PC-9 (cell line): ENCODE measurements at places on chromosomes 11 and 22. TPM values are rescaled to one million over a fixed set of nuclear protein-coding genes. Genes with fewer than 3 reads are reported as not detected.

- no peak for DNase-seq
These were observed 374.1 kb downstream of the TENM4 start for GRCh38 chr11:79066456-79067351.

Gene MRGPRE
- total RNA-seq = not detected in 2 replicates

Gene WNT11
- 3.2 TPM in 1 of 2 replicates, not detected in the other for total RNA-seq

- no peak for DNase-seq
These were observed 12.4 kb downstream of the C1QTNF6 start for GRCh38 chr22:37175414-37176281.

DNA sequence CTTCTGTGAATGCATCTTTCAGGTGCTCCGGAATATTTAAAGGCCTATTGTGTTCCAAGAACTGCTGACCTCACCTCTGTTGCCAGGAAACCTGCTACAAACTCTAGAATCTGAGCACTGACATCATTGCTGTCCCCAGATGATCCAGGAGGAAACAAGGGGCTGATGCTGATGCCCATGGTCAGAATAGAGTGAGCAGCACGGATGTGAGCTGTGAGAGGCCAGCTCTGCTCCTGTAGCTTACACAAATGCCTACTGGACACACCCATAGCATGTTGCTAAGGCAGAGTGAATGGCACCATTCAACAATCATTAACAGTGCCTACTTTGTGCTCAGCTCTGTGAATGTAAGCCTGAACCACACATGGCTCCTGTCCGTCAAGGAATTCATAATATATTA is 276.7 kb upstream of the API5 start:
- no peak for DNase-seq

Gene OR52I1
- total RNA-seq = 0.15 TPM in 1 of 2 replicates, not detected in the other

DNA sequence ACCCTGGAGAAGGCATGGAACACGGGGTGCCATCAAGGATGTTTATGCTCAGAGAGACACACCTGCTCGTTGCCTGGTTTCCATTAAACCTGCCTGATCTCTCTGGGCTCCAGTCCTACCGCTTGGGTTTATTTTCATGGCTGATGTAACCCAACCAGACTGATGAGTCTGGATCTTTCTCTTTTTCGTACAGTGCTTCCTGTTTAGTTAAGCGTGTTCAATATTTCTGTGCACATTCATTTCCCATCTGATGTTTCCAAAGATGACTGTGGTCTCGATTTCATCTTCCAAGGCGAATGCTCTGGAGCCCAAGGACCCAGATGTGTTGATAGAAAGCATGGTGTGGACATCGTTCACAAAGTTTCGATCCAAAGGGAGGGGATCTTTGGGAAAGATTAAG is 84.3 kb downstream of the SNX19 start:
- DNase-seq = no peak

GRCh38 chr11:27421819-27422494 is 50.6 kb downstream of the LGR4 start:
- no peak for DNase-seq

GRCh38 chr11:111870522-111870885 is 877 bp downstream of the ALG9 start:
- DNase-seq = no peak

DNA sequence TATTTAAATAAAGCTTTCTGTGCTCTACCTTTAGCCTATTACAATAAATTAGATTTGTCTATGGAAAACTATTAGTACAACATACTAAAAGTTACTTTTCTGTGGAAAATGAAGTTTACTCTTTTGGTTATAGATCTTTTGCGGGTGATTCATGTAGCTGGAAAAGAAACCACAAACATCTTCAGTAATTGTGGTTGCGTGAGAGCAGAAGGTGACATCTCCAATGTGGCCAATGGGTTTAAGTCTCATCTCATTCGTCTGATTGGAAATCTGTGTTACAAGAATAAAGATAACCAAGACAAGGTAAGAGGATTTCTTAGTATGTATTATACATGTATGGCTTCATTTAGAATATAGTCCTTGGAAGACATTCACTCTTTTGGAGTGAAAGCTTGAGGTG is 68.6 kb downstream of the ATXN10 start:
- no peak for DNase-seq

Gene LGR4
- 33.4 and 37.4 TPM in 2 replicates for total RNA-seq

DNA sequence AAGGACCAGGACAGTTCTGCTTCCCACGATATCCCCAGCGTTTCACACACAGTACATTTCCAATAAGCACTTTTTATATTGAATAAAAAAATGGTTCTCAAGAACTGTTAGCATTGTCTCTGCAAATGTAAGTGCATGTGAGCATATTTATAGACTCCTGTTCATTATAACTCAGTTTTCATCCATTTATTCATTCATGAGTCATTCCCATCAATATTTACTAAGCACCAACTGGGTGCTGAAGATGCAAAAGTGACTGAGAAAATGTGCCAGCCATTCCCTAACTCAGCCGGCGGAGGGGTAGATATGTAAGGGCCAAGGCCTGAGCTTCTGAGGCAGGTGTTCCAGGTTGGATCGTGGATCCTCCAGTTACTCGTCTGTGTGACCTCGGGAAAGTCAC is 64.8 kb downstream of the CACNG2 start:
- no peak for DNase-seq

GRCh38 chr11:125929445-125930075 is 16.3 kb upstream of the VSIG10L2 start:
- DNase-seq = no peak

Gene SCO2
- 3.0 and 6.1 TPM in 2 replicates for total RNA-seq

- no peak for DNase-seq
These were observed 5.8 kb downstream of the TCN2 start for GRCh38 chr22:30612789-30613188.

GRCh38 chr11:35107861-35108260 is 31.1 kb upstream of the CD44 start:
- no peak for DNase-seq

GRCh38 chr11:16469968-16470367 is 113.6 kb upstream of the SOX6 start:
- no peak for DNase-seq

- DNase-seq = no peak
These were observed 25.5 kb upstream of the CD82 start for GRCh38 chr11:44539971-44540370.

DNA sequence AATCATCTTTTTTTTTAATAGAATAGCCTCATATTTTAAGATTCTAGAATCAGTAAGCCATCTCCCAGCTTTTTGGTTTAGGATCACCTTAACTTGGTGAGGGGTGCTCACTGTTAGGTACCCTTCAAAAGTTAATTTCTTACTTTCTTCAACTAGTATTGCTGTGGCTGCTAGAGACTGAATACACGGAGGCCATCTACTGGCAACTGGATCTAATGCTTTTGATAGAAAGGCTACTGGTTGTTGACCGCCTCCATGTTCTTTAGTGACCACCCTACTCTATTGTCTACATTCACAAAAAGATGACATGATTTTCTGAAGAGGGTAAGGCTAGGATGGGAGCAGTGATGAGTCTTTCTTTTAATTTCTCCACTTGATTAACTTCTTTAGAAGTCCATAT is 16.7 kb upstream of the ALDH3B2 start:
- DNase-seq = no peak

- DNase-seq = no peak
These were observed 187.5 kb downstream of the SWAP70 start for GRCh38 chr11:9851366-9851765.
